Muscle of back (tissue), 13 donors: ENCODE measurements at places on chromosomes 3 and 15.

GRCh38 chr15:93997071-93997658 lies 234.2 kb upstream of the MCTP2 start:
- no peak for DNase-seq

GRCh38 chr3:57787867-57788623 lies 31.9 kb downstream of the SLMAP start:
- no peak for DNase-seq

GRCh38 chr15:83413054-83413719 lies 34.0 kb upstream of the SH3GL3 start:
- DNase-seq = no peak

DNA sequence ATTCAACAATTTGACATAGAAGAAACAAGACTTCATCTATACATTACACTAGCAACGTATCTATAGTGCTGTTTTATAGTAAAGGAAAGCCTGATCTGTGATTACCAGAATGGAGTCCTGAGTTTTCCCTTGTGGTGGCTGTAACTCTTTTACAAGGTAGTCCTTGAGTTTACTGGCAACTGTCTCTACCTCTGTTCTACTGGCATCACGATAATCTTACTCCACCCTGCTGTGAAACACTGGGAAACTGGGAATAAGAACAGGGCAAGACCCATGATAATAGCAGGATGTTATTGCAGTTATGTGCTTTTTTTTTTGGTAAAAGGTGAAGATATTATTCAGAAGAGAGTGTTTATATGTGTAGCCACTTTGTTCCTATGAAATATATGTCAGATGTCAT lies 12.4 kb upstream of the HHLA2 start:
- no peak for DNase-seq

- DNase-seq = no peak
These were observed 23.1 kb upstream of the THSD4 start for GRCh38 chr15:71092056-71092600.

GRCh38 chr15:78438619-78439285 lies 736 bp downstream of the IREB2 start:
- no peak for DNase-seq

- DNase-seq = no peak
These were observed 545.8 kb upstream of the ADAMTS9 start for GRCh38 chr3:65233561-65233960.

- no peak for DNase-seq
These were observed 96.8 kb downstream of the OCA2 start for GRCh38 chr15:28002136-28002861.
